ENCODE measurements at places on chromosomes 11 and 22. TPM values are rescaled to one million over a fixed set of nuclear protein-coding genes. Genes with fewer than 3 reads are reported as not detected.

RFPL3 gene
- not detected for total RNA-seq

PLAAT5 gene
- 0.18 TPM for total RNA-seq

DNA sequence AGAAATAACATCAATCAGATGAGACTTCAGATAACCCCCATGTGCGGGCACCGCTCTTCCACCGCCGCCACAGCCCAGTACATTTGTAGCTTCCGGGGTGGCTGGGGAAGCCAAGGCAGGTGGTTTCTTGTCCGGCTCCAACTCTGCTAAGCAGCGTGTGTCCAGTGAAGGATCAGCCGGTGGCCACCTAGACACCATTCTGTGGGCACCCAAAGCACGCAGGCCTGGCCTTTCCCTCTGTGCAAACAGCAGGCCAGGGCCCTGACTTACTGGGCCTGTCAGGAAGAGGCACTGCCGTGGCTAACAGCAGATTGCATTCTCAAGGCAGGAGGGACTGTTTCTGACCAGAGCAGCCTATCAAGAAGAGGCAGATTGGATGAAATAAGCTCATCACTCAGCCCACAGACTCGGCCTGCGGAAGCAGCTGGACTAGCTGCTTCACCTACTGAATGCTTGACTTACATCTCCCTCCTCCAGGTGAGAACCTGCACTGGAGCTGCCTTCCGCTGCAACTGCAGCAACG is 74.8 kb downstream of the ETS1 start:
- DNase-seq, result no peak

OR2D2 gene
- total RNA-seq, result not detected
